ENCODE measurements at places on chromosomes 5 and 9. TPM values are rescaled to one million over a fixed set of nuclear protein-coding genes. Genes with fewer than 3 reads are reported as not detected.

Gene MYOT
- not detected for total RNA-seq

Gene PSD2
- total RNA-seq: not detected

Gene RPS14
- total RNA-seq: 2,576 TPM

Gene FAM240B
- total RNA-seq: not detected

Gene GALNT12
- 0.76 TPM for total RNA-seq

Gene CD72
- not detected for total RNA-seq

Gene ENHO
- 0.29 TPM for total RNA-seq

Gene PTAR1
- 73.2 TPM for total RNA-seq

Gene PTGDS
- not detected for total RNA-seq

Gene SPINK4
- not detected for total RNA-seq

Gene DMRT2
- total RNA-seq: not detected

Gene WDR38
- total RNA-seq: not detected

Gene ANKRD31
- total RNA-seq: 0.10 TPM
